Cortex of kidney (tissue), 1 donor: ENCODE measurements at places on chromosomes 6 and 20.

DNA sequence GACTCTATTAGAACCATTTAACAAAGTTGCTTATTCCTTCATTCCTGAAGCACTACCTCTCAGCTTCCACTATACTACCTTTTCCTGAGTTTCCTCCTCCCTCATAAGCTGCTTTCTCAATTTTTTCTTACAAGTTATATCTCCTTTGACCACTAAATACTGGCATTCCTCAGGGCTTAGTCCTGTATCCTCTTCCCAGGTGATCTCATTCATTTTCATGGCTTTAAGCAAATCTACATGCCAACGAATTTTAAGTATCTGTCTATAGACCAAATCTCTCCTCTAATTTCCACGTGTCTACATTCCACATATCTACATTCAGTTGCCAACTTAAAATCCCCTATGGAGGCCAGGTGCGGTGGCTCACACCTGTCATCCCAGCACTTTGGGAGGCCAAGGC is 134.7 kb downstream of the BTBD9 start:
- DNase-seq = no peak

- DNase-seq = no peak
These were observed 7.2 kb downstream of the RING1 start for GRCh38 chr6:33215271-33216116.

DNA sequence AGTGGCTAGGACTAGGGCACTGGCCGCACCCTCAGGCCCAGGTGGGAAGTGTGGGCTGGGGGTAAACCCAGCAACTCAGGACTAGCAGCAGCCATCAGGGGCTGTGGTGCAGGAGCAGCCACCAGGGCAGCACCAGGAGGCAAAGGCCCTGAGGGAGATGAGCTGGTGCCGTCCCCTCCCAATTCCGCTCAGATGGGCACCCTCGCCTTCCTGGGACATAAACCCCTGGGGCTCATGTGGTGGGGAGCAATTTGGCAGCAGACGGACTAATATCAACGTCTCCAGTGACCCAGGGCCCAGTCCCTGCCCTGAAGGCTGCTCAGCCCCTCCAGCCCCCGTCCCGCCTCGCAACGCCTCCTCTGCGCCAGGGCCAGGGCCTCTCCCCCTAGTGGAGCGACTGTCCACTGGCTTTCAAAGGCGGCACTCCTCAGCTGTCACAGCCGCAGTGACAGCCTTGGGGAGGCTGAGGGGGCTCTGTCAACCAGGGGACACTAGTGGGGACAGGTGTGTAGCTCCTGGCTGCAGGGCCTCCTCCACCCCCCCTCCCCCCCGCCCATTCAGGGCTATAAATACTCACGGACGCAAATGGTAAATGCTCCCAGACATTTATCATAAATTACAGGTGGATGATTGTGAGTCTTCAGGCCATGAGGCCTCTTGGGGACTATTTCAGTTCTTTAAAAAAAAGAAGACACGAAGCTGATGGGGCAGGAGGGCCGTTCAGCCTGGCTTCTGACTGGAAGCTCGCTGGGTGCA is 349.9 kb downstream of the ZFAND3 start:
- no peak for DNase-seq

DNA sequence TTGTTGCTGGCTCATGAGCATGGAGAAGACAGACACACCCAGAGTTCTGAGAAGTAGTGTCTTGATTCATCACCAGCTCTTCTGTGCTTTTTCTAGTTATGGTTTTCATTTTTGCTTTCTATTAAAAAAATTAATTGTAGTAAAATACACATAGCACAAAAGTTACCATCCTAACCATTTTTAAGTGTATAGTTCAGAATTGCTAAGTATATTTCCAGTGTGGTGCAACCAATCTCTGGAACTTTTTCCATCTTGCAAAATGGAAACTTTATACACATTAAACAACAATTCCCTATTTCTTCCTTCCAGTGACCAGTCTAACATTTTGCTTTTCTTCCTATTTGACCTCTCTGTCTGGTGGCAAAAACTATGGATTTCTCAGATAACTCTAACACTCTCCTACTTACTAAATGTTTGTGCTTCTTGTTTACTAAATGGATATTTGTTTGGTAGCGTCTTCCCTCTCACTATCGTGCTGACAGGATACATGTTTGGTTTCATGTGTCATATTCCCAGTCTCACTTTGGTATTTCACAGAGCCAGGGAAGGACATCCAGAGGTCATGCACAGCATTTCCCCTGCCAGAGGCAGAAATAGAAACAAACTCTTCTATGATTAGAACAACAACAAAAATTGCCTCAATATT is 40.6 kb downstream of the TXLNB start:
- no peak for DNase-seq

DNA sequence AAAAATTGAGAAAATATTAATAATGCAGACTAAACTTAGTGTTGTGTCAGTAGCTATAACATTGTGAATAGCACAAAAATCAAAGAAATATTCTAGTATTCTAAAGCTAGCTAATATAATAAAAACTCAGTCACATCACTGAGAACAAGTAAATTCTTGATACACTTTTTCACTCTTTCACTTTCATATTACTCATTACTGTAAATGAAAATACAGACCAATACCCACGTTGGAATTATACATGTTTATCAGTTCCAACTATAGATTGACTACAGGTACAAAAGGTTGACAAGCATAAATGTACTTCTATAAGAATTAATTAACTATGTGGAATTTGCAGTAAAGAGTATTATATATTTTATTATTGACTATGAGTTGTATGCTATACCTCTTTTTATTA is 1043.4 kb upstream of the FLRT3 start:
- no peak for DNase-seq

DNA sequence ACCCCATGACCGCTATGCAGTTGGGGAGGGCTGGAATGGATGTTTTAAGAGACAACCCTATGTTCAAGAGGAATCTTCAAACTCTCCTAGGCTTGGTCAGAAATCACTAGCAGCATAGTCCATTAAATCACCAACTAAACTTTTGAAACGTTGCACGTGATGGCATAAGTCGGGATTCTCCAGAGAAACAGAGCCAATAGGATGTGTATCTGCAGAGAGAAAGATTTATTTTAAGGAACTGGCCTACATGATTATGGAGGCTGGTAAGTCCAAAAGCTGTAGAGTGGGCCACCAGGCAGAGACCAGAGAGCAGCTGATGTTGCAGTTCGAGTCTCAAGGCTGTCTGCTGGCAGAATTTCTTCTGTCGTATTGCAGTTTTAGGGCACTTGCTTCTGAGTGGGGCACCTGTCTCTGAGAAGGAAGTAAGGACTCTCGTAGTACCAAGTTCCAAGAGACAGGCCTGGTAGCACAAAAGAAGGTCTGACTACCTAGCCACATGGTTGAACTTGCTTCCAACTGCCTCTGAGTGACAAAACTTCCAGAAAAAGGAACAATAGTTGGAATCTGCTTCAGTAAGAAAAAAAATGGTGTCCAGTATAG is 11.9 kb upstream of the IFNGR1 start:
- no peak for DNase-seq

GRCh38 chr6:136073216-136073615 is 176.9 kb downstream of the MTFR2 start:
- no peak for DNase-seq

- no peak for DNase-seq
These were observed 14.0 kb upstream of the RUNX2 start for GRCh38 chr6:45314146-45314545.

DNA sequence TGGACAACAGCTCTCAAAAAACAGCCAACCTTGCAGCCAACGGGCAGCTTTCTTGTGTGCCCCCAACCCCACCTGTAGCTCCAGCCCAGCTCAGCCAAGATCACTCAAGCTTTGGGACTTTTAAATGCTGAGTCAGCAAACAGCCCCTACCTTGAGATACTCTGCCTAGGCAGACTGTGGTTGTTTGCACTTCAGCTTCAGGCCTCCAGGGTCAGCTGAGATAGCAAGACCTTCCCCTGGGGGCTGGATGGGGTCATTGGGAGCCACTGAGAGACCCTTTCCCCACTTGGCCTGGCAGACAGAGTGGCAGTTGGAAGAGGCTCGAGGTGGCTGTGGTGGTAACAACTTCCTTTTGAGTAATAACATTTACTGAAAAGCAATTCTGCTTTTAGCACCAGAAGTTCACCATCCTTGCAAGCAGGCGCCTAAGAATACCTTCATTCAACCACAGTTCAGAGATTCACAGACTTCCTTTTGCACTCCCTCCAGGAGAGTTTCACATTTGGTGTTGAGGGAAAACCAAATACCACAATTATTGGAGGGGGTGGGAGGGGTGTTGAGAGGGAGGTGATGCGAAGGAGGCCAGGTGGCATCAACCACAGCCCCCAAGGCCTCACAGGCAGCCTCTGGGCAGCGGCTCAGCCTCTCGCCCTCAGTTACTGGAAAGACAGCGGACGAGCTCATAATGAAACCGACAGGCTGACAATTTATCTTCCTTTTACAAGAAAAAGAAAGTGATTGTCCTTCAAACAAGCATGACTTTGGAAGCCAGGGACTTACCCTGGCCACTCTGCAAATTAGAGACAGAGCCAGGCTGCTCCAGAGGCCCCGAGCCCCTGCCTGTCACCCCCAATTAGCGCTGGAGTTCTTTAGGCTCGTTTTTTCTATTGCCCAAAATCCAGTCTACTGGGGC is 148.1 kb downstream of the CEBPB start:
- DNase-seq = no peak

GRCh38 chr6:3233321-3233720 is 5.9 kb upstream of the TUBB2B start:
- DNase-seq = no peak
